Aortic smooth muscle cell (primary cell): ENCODE measurements at places on chromosomes 7 and 10. TPM values are rescaled to one million over a fixed set of nuclear protein-coding genes. Genes with fewer than 3 reads are reported as not detected.

SAMD9 gene
- total RNA-seq: 25.6 and 26.8 TPM in 2 replicates

CCDC7 gene
- 12.4 and 16.8 TPM in 2 replicates for total RNA-seq

LRRD1 gene
- total RNA-seq: 0.12 and 0.13 TPM in 2 replicates

DGKB gene
- not detected in 2 replicates for total RNA-seq

ASZ1 gene
- total RNA-seq: not detected in 2 replicates

GPNMB gene
- 172 and 285 TPM in 2 replicates for total RNA-seq

SPDYE2B gene
- total RNA-seq: not detected in 2 replicates

CYP26C1 gene
- total RNA-seq: 0.06 and 0.13 TPM in 2 replicates

FGL2 gene
- 616 and 760 TPM in 2 replicates for total RNA-seq

TAC1 gene
- not detected in 2 replicates for total RNA-seq

GIMAP5 gene
- total RNA-seq: 0.12 and 0.26 TPM in 2 replicates

A1CF gene
- total RNA-seq: not detected in 2 replicates

EPHB4 gene
- 14.1 and 16.4 TPM in 2 replicates for total RNA-seq

CHST3 gene
- total RNA-seq: 38.1 and 46.1 TPM in 2 replicates

VSTM2A gene
- total RNA-seq: not detected in 2 replicates

MMD2 gene
- not detected in 2 replicates for total RNA-seq

CALD1 gene
- 313 and 329 TPM in 2 replicates for total RNA-seq

OR6B1 gene
- not detected in 2 replicates for total RNA-seq

SDK1 gene
- 0.13 and 0.25 TPM in 2 replicates for total RNA-seq

ZNF716 gene
- not detected in 2 replicates for total RNA-seq

ALOX5 gene
- total RNA-seq: not detected in 2 replicates

UTF1 gene
- not detected in 2 replicates for total RNA-seq

RBP3 gene
- not detected in 2 replicates for total RNA-seq

ITGA8 gene
- total RNA-seq: 289 and 543 TPM in 2 replicates

CALHM1 gene
- total RNA-seq: not detected in 2 replicates

ITIH2 gene
- 0.06 and 0.13 TPM in 2 replicates for total RNA-seq

RSPH10B gene
- total RNA-seq: 0.53 TPM in 1 of 2 replicates, not detected in the other

CPVL gene
- total RNA-seq: 0.13 TPM in 1 of 2 replicates, not detected in the other

FANK1 gene
- 5.7 and 12.0 TPM in 2 replicates for total RNA-seq

CRHR2 gene
- total RNA-seq: not detected in 2 replicates

RAB19 gene
- not detected in 2 replicates for total RNA-seq

ZNF107 gene
- 1.7 TPM in 2 replicates for total RNA-seq

INPP5A gene
- total RNA-seq: 54.8 and 90.2 TPM in 2 replicates
